Naive thymus-derived CD8-positive, alpha-beta T cell (primary cell): ENCODE measurements at places on chromosomes 11 and 22.
A peak's percentile ranks its signal among the peaks of the same experiment; 100 is the strongest.

- DNase-seq, result no peak
Measured at GRCh38 chr22:34036931-34037330, 116.7 kb upstream of the LARGE1 start.

DNA sequence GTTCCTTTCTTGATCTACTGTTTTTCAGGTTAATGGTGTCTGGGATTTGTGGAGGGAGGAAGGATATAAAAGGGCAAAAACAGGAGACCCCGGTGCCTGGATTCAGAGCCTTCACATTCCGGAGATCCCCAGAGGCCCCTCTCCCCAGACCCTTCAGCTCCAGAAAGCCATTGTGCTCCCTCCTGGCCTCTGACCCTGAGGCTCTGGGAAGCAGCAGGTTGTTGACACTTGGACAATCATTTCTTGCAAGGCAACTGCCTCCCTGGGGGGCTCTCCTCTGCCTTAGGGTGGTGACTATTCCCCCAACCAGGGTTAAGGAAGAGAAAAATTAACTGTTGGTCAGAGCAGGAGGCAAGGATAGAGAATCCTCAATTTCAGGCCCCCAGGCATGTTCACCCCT is 86.9 kb upstream of the NNMT start:
- DNase-seq, result no peak

GRCh38 chr11:92362989-92363388 is 138.4 kb downstream of the FAT3 start:
- DNase-seq, result no peak

GRCh38 chr11:129710423-129710822 is 105.2 kb upstream of the TMEM45B start:
- DNase-seq, result no peak

DNA sequence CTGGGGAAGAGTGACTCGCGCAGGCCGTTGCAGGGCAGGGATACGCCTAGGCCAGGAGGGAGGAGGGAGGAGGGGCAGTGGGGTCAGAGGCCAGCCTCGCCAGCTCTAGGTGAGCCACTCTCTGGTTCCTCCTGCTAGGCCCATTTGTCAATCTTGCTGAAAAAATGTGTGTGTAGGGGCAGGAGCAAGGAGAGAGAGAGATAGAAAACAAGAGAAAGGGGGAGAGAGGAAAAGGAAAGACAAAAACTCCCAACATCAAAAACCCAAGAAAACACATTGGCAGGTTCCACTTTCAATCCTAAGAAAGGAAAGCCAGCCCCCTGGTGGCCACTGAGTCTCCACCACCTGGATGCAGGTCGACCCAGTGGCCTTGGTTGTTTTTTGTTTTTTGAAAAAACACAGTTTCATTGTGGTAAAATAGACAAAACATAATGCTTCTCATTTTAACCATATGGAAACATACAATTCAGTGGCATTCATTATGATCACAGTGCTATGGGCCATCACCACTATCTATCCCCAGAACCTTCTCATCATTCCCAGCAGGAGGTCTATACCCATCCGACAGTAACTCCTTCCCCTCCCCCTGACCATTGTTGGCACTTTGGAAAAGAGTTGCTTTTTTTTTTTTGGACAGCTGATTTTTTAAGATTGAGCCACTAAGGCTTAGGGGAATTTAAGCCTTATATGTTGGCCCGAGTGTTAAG is 10.9 kb downstream of the OMP start:
- DNase-seq, result no peak

GRCh38 chr22:30178181-30179126 is 68.1 kb downstream of the LIF start:
- DNase-seq, result peak; percentile 35

DNA sequence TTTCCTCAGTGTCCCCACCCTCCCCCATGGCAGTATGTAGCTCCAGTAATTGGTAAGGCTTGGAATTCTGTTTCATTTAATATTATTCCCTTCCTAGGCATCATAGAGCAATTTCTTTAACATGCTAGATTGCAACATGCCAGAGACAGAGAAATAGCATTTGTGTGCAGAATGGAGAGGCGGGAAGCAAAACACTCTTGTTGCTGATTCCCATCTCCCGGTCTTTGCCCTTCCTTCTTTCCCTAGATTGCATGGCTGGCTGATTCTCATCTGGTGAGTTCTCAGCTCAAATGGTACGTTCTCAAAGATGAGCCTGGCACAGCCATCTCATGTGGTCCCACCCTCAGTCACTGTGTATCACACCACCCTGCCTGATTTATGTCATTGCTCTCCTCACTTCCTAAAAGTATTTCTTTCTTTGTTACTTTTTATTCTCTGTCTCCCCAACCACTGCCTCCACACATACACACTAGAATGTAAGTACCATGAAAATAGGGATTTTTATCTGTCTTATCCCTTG is 66.9 kb downstream of the ARFGAP2 start:
- DNase-seq, result no peak

GRCh38 chr11:47991266-47991830 is 11.0 kb downstream of the PTPRJ start:
- DNase-seq, result no peak

GRCh38 chr11:7579361-7579791 is 65.6 kb downstream of the PPFIBP2 start:
- DNase-seq, result no peak

- no peak for DNase-seq
Measured at GRCh38 chr11:74138572-74138971, 32.2 kb downstream of the C2CD3 start.

DNA sequence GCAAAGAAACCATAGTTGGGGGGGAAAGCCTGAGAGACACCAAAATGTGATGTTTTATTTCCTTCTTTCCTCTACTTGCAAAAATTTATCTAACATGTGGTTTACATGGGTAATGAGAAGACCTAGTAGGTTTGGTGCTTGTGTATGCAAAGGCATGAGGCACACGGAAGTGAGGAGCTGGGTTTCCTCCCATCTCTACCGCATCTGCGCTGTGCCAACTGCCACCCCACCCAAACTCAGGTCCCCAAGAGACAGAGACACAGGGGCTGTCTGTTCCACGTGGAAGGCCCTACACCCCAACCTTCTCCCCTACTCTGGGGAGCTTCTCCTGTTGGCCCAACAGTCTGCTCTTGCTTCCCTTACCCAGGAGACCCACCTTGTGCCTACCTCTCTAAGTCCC is 4.8 kb downstream of the RTL6 start:
- peak; percentile 74 for DNase-seq

GRCh38 chr11:86577644-86578636 is 94.5 kb downstream of the ME3 start:
- DNase-seq, result no peak

GRCh38 chr11:116990061-116990473 is 108.2 kb downstream of the SIK3 start:
- no peak for DNase-seq

- DNase-seq, result no peak
Measured at GRCh38 chr11:87176044-87176443, 138.3 kb downstream of the TMEM135 start.

GRCh38 chr11:46366661-46367161 is 14.8 kb upstream of the MDK start:
- DNase-seq, result no peak

DNA sequence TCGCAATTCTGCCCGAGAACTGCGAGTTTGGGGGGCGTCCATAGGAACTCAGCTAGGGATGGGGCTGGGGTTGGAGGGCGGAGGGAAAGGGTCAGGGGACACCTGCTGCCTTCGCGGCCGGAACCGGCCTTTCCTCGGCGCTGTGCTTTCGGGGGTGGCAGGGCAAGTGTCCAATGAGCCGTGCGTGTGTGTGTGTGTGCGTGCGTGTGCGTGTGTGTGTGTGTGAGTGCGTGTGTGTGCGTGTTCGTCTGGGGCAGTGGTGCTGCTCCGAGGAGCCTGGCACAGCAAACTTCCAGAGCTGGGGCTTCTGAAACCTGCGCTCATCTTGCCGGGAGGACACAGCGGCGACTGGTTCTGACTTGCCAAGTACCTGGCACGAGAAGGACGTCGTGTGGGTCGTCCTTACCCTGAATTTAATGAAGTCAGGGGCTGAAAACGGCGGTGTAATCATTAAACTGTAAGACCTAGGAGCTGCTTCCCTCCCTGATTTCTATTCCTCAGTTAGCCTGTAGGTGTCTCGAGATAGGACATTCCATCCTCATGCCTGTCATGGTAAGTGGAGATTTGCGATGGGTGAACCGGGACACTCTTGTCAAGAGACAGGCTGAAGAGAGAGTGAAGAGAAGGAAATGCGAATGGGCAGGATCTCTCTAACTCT is 27.0 kb upstream of the AMOTL1 start:
- DNase-seq, result no peak

- DNase-seq, result no peak
Measured at GRCh38 chr11:106958517-106959248, 59.6 kb downstream of the GUCY1A2 start.

DNA sequence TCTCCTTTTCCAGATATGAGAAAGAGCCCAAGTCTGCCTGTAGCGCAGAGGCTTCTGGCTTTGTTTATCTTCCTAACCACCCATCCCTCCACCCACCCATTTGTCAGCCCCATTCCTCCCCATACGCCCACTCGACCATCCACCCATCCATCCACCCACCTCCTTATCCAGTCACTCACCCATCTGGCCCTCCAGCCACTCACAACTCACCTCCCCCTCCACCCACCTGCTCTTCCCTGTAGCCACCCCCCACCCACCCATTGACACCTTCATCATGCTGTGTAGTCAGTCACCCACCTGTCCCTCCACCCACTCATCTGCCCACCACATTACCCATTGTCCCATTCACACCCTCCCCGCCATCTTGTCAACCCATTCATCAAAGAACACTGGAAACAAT is 5.5 kb downstream of the CST6 start:
- DNase-seq, result no peak

GRCh38 chr11:118319337-118319707 is 14.8 kb downstream of the CD3E start:
- DNase-seq, result no peak

DNA sequence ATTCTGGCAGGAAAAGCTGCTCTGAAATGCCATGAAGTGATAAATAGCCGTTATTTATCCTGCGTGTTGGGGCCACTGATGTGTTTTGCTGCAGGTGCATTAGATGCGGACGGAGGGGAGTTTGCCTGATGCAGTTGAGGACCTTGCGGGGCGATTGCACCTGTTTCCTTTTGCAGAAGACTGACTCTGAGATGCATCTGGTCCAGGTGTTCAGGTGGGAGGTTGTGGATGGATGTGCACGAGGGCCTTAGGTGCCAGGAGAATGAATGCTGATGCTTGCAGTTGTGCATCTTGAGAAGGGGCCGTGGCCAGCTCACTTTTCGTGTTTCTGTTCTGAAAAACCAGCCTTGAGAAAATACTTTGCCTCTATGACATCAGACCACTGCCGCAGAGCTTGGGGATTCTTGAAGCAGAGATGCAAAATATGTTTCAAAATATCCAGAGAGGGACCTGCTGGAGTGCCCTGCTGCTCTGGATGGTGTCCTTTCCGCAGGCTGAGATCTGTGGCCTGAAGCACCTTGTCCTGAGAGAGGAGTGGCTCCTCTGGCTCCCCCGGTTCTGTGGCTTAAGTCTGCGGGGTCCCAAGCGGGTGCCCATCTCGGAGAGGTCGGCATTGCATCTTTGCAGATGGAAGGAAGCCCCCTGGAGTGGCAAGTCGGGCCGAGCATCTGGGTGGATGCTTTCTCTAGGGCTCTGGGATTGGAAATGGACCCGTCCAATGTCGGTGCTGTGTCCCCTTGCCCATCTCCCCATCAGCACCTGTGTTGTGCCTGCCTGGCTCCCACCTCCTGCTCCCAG is 1031.1 kb downstream of the TBC1D22A start:
- no peak for DNase-seq

DNA sequence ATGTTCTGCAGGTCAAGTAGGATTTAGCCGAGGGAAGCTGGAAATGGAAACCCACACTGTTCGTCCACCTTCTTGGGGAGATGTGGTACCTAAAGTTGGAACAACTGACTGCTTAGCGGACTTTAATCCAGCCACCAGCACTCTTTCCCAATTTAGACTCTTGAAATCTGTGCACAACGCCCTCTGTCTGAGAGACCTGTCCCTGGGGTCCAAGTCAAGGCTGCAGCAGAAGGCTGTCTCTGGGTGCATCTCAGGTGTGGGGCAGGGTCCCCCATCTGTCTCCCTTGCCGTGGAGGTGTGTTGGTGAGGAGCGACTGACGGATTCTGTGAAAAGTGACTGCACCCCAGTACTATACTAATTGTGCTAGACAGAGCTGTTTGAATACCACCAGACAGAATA is 168.2 kb upstream of the CADM1 start:
- no peak for DNase-seq

- no peak for DNase-seq
Measured at GRCh38 chr11:492427-493226, 14.4 kb downstream of the RNH1 start.

DNA sequence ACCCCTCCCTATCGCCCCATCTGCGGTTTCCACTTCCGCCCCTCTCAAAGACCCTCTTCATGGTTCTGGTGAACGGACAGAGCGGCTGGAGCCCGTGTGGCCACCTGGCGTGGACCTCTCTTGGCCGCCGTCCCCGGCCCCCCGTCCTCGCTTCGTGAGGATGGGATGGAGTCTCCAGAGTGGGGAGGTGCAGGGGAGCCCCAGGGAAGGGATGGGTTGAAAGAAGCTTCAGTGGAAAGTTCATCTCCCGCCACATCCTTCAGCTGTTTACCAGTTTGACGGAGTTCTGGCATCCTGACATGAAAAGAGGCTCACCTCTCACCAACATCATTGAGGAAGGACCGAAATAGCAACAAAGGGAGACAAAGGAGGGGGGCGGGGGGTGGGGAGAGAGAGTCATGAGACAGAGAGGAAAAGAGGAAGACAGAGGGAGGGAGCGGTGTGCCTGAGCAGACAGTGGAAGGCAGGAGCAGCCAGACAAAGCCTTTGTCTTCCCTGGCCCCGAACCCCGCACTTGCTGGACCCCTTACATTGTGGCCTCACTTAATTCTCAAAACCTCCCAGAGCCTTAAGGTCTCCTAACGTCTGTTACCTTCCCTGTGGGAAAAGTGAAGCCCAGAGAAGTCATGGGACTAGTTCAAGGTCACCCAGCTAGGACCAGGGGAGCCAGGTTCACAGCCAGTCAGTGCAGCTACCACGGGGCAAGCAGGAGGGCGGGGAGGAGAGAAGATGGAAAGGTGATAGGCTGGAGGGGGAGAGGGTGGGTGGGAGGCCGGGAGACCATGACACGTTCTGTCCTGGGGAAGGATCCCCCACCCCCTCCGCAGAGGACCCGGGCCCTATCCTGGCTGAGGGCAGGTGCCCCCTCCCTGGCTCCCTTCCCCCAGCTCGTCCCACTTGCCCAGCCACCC is 54.9 kb downstream of the CD6 start:
- peak; percentile 38 for DNase-seq

- DNase-seq, result no peak
Measured at GRCh38 chr11:78941226-78941851, 366.7 kb upstream of the NARS2 start.

- DNase-seq, result no peak
Measured at GRCh38 chr11:2248762-2249161, 21.6 kb downstream of the ASCL2 start.

GRCh38 chr11:35275786-35276170 is 136.8 kb downstream of the CD44 start:
- no peak for DNase-seq
